T-helper 2 cell (primary cell): ENCODE measurements at places on chromosomes 7 and 10.

GRCh38 chr7:139718859-139719258, 58.9 kb downstream of the HIPK2 start:
- no peak for DNase-seq

- no peak for DNase-seq
These were observed 457 bp downstream of the ACADSB start for GRCh38 chr10:123009105-123009820.

- DNase-seq, result no peak
These were observed 417.9 kb downstream of the ANKRD7 start for GRCh38 chr7:118642396-118642795.

DNA sequence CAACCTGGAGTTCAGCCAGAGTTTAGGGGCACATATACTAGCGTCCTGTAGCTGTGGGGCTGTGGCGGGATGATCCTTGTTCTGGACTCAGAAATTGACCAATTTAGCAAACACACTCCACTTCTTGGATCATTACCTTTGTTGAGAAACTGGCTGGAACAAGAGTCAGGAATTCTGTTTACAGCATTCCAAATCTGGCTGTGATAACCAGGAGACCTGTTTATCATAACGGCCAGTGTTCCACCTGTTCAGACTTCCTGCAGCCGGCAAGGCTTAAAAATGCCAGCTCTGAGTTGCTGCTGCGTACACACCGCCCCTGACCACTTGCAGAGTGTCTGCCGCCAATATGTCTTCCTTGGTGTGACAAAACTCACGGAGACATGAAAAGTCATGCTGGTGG, 64.8 kb downstream of the ARMC3 start:
- DNase-seq, result no peak

GRCh38 chr7:95398155-95398940, 2.2 kb upstream of the PON3 start:
- DNase-seq, result no peak

DNA sequence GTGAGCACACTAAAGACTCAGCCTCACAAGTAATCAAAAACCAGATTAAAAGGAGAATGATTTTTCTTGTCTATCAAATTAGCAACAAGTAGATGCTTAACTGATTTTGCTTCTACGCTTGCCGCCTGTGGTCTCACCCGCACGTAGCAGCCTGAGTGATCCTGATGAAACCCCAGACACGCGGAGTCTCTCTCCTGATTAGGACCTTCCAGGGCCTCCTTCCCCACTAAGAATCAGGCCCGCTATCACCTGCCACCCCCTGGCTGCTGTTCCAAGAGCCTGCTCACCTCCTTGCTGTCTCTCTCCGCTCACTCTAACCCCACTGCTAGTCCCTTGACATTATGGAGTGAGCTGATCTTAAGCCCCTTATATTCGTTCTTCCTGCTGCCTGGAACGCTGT, 325.9 kb upstream of the NRP1 start:
- DNase-seq, result no peak

DNA sequence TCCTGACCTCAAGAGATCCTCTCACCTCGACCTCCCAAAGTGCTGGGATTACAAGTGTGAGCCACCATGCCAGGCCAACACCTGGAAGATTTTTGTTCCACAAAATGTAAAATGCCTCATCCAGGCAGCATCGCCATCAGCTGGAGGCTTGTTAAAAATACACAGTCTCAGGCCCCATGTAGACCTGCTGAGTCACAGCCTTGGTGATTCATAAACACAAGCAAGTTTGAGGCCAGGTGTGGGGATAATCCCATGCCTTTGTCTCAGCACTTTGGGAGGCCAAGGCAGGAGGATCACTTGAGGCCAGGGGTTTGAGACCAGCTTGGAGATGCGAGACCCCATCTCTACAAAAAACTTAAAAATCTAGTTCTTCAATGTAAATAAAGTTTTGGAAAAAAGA, 49.1 kb upstream of the FOXK1 start:
- DNase-seq, result no peak

- DNase-seq, result no peak
These were observed 7.7 kb downstream of the ACSM6 start for GRCh38 chr10:95201736-95202135.

DNA sequence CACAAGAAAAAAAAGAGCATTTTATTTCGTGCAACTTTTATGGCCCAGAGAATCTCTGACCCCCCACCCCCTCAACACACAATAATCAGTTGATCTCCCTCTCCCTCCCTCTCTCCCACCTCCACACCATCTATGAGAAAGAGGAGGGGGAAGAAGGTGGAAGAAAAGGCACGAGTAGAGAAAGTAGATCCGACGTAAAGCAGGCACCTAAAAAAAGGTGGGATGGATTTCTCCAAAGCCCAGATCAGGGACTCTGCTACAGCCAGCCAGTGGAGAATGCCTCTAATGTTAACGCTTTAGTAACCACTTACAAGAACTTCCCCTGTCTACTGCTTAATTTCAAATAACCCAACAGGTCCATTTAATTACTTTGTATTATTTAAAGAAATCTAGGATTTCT, 24.4 kb downstream of the KMT2C start:
- no peak for DNase-seq

DNA sequence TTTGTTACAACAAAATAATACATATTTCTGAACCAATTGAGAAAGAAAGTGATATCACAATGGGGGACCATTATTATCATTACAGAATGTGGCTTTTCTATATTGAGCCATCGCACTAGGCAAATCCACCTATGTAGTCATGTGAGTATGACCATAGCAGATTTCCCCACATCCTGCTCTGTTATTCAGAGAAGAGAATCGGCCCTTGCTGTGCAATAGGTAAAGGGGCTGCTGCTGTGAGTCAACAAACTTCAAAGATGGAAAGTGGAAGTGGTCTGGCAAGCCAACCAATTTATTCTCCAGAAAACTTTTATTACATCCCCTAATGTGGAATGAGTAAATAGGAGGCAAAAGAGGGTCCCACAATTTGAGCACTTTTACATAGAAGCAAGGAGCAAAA, 573.4 kb downstream of the ETV1 start:
- DNase-seq, result no peak

- DNase-seq, result no peak
These were observed 89.5 kb upstream of the CCDC6 start for GRCh38 chr10:59995862-59996261.

DNA sequence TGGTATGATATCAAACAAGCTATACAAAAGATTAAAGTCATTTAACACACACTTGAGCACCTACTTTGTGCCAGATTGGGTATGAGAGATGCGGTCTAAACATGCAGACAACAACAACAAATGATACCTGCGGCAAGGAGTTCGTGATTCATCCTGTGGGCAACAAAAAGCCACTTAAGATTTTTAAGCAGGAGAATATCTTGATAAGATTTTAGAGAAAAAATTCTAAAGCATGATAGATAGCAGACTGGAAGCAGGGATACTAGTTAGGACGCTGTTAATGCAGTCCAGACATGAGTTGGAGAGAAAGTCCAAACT, 1.6 kb upstream of the KBTBD2 start:
- DNase-seq, result peak; percentile 11

- no peak for DNase-seq
These were observed 39.2 kb downstream of the EEPD1 start for GRCh38 chr7:36192053-36192824.

GRCh38 chr10:132451506-132452215, 54.7 kb downstream of the PWWP2B start:
- no peak for DNase-seq

- DNase-seq, result no peak
These were observed 732 bp downstream of the FAM53B start for GRCh38 chr10:124743191-124744101.

DNA sequence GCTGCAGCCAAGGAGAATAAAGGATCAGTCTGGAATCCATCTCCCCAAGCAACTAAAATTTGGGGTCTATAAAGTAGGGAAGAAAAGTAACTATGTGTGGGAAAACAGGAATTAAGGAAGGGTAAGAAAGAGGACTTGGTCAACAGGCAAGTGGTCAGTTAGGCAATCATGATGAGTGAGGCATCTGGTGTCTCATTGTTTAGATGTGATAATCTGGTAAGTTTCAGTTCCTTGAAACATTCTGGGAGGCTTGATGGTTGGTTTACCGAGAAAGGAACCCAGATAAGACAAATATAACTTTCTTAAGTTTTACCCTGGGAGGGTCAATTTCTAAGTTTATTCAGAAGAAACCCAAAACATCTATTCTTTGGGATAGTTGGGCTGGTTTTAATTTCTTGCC, 22.3 kb downstream of the HYAL4 start:
- DNase-seq, result no peak

DNA sequence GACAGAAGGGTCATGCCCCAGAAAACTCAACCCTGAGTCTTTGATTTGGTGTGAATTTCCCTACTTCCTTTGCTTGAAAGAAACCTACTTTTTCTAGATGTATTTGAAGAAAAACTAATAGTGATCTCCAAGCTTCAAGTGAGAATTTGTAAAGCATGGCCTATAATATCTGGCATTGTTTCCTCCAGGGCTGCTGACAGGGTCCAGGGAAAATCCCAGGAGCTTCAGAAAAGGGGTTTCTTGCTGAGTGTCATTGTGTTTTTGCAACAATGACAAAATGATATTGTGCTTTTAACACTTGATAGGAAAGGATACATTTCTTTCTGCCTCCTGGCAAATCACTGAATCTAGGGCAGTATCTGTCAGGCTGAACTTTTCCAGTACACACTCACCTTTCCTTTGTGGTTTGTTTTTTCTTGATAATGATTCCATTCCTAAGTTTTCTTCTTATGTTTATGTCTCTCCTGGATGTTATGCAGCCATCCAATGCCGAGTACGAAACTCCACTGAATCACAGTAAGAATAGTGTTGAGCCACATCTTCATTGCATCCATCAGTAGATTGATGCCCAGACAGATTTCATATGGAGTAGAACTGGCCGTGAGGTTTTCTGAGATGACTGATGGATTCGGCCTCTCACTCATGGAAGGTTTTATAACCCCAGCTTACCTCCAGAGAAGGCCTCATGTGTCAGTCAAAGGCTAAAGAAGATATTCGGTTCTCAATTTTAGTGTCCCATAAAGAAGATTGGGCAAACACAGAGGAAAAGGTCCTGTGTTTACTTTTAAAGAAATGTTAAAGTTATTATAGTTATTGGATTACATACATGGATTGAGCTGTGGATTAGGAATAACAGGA, 76.9 kb upstream of the STEAP1B start:
- no peak for DNase-seq

DNA sequence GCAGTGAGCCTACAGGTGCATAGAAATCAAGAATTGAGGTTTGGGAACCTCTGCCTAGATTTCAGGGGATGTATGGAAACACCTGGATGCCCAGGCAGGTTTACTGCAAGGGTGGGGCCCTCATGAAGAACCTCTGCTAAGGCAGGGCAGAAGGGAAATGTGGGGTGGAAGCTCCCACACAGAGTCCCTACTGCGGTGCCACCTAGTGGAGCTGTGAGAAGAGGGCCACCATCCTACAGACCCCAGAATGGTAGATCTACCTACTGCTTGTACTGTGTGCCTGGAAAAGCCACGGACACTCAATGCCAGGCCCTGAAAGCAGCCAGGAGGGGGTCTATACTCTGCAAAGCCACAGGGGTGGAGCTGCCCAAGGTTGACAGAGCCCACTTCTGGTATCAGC, 533.5 kb downstream of the GPAM start:
- DNase-seq, result no peak

- no peak for DNase-seq
These were observed 88.3 kb downstream of the NKX6-2 start for GRCh38 chr10:132697578-132698200.

- DNase-seq, result no peak
These were observed 59.0 kb downstream of the YKT6 start for GRCh38 chr7:44259547-44260457.

DNA sequence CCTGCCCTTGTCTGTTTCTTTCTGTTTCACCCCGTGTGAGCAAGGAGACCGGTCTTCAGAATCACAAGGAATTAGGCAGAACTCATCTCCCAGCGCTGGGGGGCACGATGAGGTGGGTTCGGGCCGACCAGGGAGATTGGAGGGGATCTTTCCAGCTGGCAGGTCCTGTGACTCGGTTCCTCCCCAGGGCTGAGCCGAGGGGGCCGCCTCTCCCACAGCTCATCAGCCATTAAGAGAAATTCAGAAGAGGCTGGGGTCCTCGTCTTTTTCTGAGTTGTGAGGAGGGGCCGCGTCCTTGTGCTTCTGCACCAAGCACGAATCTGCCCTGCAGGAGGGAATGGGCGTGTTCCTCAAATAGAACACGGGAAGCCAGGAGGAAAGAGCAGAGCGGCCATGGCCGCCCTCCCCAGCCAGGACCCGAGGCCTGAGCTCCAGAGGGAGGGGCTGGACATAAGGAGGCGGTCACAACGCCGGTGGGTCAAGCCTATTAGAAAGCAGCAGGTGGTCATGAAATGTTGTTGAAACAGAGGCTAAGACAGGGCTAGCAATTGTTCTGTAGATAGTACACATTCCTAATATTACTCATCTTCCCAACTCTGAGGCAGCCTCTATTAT, 125.3 kb downstream of the ADARB2 start:
- DNase-seq, result no peak

DNA sequence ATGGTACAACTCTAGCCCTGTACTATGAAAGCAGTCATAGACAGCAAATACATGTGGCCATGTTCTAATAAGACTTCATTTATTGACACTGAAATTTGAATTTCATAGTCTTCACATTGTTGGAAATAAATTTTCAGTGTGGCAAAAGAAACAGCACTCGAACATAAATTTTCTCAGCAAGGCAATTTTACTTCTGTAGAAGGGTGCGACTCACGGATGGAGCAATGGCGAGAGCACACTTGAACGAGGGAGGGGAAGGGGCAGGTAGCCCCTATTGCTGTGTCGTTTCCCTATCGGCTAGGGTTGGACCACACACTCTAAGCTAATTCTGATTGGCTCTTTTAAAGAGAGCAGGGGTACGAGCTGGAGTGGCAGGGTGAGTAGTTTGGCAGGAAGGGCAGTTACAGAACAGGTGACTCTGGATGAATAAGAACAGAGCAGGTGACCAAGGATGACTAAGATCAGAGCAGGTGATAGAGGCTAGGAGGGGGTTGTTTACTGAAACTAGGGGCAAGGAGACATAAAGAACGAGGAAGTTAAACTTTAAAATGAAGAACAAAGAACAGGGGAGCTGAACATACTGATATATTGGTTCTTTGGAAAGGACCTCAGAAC, 52.0 kb downstream of the LRRC4 start:
- no peak for DNase-seq

DNA sequence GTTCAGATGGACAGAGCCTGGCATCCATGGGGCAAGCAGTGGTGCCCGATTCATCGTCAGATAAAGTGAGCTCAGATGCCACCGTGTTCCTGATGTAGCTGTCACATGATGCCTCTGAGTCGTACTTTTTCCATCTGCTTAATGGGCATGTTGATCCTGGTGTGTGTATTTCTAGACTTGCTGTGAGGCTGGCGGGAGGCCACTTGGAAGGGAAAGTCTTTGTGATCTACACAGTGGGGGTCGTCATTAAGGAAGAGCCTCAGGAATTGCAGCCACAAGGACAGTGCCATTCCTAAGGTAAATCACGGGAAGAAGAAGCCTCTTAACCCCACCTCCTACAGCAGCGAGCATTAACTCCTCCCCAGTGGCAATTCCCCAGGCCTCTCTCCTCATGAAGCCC, 63.0 kb downstream of the RGS10 start:
- no peak for DNase-seq

DNA sequence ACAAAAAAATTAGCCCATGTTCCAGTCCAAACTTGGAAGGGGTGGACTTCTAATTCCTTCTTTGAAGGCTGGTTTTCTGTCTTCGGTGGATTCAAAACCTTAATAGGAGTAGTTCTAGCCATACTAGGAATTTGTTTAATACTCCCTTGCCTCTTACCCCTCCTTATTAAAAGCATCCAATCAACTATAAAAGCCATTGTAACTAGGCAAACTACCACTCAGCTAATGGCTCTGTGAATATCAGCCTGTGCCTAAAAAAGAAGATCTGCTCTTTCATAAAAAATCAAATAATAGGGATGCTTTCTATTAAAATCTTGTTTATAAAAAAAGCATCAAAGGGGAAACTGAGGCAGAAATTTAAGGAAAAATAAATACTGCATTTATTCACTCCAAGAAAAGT, 4.1 kb upstream of the ADCK2 start:
- DNase-seq, result no peak
